ENCODE measurements at places on chromosomes 2 and 18. TPM values are rescaled to one million over a fixed set of nuclear protein-coding genes. Genes with fewer than 3 reads are reported as not detected.
A peak's percentile ranks its signal among the peaks of the same experiment; 100 is the strongest.

APCDD1 gene
- 110 TPM for total RNA-seq

REV1 gene
- total RNA-seq, result 52.9 TPM

SKA1 gene
- 0.95 TPM for total RNA-seq

ERFE gene
- not detected for total RNA-seq

ANKRD30BL gene
- total RNA-seq, result not detected

HMSD gene
- not detected for total RNA-seq

TLX2 gene
- total RNA-seq, result not detected

MAB21L4 gene
- total RNA-seq, result 97.5 TPM

SGPP2 gene
- 27.3 TPM for total RNA-seq

MPP4 gene
- total RNA-seq, result not detected

MERTK gene
- 6.7 TPM for total RNA-seq

DNA sequence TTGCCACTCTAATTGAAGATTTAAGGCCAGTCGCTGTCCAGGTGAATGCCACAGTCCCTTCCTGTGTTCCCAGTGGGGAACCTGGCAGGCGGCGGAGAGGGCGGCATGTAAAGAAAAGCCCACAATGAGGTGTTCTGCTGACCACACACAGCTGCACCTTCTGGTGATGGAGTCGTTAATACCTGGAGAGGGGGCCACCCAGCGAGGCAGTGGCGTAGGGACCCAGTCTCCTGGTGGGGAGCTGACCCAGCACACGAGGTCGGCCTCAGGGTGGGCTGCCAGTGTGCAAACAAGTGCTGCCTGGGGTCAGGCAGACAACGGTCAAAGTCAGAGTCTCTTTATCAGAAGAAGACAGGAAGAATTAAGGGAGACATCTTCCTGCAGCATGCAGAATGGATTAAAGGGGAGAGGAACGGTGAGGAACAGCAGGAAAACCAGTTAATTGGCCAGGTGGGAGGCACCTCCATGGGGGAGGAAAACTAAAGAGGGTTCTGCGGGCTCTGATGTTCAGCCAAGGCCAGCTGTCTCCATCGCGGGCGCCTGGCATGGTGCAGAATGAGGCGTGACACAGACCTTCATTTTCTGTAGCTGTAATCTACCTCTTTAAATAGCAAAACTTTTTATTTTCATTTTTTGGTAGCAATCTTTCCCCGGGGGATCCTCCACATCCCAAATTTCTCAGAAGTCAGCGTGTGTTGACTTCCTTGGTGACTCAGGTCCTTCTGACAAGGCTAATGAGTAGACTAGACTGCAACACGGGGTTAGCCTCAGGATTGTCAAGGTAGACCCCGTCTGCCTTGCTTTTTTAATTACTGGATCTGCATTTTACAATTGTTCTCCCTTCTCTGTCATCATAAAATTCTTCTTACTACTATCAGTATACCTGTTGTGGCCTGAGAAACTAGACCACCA, 78.3 kb downstream of the SMAD7 start:
- no peak for DNase-seq
- no peaks in the 10 kb centered on the region for H3K27me3 ChIP-seq
- H3K4me1 ChIP-seq, result peaks cover 12% of the 10 kb centered on the region
- H3K4me3 ChIP-seq, result no peak overlapping the region
- no peak overlapping the region for H3K27ac ChIP-seq
- H3K36me3 ChIP-seq, result no peaks in the 10 kb centered on the region

DNA sequence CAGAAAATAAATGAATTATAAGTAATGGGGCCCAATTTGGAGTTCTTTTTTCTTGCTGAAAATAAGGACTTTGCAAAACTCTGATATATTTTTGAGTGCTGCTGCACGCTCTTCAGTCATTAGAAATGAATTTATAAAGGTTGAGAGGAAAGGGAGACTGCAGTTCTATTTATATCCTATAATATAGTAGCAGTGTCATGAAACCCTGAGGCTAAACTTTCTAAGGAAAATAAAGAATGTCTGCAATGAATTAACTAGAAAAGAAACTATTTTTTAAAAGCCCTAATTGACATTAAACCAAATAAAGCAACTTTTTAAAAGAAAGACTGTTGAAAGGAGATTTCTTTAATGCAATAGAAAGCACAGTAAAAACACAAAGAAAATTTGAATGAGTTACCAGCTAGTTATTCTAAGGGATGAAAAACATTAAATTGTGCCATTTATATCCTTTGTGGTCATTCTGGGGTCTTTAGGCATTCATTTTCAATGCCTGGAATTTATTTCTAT, 1072.8 kb upstream of the TMEFF2 start:
- no peak overlapping the region for H3K27ac ChIP-seq
- no peaks in the 10 kb centered on the region for H3K27me3 ChIP-seq
- no peaks in the 10 kb centered on the region for H3K36me3 ChIP-seq
- no peaks in the 10 kb centered on the region for H3K4me1 ChIP-seq

DNA sequence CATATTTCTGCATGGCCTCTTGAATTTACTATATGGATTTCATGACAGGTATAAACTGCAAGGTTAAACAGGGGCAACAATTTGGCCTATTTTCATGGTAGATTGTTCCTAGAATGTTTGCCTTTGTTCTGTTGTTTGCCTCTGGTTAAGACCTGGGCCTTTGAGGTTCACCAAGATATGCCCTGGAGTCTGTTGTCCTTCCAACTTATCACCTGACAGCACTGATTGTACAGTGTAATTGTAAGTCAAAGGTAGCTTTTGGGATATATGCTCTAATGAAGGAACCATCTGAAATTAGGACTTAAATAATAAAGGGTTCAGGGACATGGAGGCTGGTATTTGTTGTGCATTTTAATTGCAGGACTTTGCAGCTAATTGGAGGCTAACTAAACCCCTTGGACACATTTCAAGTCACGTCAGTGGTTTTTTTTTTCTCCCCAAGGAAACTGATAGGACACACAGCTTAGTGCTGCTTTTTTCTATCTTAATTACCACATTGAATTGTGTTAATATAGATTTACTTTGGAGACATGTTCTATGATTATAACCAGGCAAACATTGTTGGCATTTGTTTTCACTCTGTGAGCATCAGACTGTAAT, 771.2 kb upstream of the LINC00305 start:
- H3K27me3 ChIP-seq, result no peaks in the 10 kb centered on the region
- H3K36me3 ChIP-seq, result no peaks in the 10 kb centered on the region
- H3K27ac ChIP-seq, result no peak overlapping the region
- H3K4me1 ChIP-seq, result no peaks in the 10 kb centered on the region

DNA sequence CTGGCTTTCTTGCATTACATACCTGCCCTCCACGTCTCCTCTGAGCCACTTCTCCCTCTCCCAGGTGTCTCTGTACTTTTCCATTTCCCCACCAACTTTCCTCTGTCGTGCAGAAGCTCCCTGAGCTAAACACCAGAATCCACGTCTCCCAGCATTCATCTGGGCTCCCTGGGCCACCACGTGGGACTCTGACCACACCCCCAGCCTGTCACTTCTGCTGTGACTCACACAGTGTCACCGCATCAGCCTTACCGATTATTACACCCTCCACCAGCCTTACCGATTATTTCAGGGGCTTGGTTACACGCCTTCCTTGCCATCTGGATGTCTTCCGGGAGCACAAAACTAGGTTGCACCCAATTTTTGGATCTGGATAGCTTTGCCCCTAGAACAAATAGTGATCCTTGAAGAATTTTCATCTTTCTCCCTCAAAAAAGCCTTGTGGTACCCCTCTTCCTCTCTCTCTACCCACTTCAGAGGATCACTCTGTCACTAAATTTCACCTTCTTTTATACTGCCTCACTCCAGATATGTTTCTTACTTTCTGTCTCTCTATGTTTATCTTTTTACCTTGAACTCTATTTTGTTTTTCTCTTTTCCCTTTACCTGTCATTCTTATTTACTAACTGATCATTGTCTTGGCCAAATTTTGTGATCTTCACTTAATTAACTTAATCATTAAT, 136.9 kb upstream of the CAB39 start:
- no peaks in the 10 kb centered on the region for H3K4me1 ChIP-seq
- no peak overlapping the region for H3K27ac ChIP-seq
- peaks cover 6% of the 10 kb centered on the region for H3K27me3 ChIP-seq
- H3K36me3 ChIP-seq, result no peaks in the 10 kb centered on the region

DNA sequence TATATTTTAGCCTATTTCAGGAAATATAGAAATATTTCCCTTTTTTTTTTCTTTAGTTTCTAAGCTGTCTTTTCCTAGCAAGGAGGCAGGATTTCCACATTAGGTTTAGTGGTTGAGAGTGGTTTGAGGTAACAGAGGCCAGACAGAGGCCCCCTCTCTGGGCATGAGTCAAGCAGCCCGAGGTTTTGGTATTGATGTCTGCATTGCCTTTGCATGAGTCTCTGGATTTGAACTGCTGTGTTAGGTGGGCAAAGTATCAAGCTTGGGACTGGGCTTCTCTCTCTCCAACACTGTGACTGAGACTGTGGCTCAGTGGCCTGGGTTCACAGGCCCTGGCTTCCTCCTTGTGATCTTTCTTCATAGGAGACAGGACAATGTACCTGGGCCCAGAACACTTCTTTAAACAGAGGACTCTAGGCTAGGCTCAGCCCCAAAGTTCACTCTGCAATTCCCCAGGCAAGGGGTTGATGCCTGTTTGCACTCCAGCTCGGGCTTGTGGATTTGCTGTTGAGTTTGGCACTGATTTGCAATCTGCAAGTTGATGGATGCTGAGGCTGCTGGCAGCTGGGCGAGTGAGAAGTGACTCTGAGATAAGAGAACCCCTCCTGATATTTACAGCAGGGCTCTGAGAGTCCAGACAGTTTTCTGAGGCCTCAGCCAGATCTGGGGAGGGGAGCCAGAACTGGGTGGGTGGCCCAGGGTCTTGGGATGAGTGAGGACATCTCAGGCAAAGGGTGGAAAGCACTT, 271.2 kb downstream of the EN1 start:
- no peak for DNase-seq
- H3K4me3 ChIP-seq, result no peak overlapping the region
- H3K4me1 ChIP-seq, result no peaks in the 10 kb centered on the region

DNA sequence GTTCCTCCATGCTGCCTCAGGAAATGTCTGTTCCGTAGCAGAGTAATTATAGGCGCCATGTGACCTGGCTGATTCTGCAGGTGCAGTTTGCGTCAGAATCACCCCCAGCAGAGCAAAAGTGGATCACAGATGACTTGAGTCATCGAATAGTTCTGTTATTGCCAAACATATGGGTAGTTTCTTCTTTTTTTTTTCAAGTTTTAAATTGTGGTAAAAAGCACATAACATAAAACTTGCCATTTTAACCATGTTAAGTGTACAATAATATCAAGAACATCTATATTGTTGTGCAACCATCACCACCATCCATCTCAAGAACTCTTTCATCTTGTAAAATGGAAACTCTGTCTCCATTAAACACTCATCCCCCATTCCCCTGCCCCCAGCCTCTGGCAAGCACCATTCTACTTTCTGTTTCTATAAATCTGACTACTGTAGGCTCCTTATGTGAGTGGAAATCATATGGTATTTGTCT, 177.7 kb upstream of the TWIST2 start:
- H3K4me1 ChIP-seq, result peaks cover 7% of the 10 kb centered on the region
- no peak overlapping the region for H3K27ac ChIP-seq
- H3K27me3 ChIP-seq, result no peaks in the 10 kb centered on the region
- no peak overlapping the region for H3K4me3 ChIP-seq
- no peak for DNase-seq

DNA sequence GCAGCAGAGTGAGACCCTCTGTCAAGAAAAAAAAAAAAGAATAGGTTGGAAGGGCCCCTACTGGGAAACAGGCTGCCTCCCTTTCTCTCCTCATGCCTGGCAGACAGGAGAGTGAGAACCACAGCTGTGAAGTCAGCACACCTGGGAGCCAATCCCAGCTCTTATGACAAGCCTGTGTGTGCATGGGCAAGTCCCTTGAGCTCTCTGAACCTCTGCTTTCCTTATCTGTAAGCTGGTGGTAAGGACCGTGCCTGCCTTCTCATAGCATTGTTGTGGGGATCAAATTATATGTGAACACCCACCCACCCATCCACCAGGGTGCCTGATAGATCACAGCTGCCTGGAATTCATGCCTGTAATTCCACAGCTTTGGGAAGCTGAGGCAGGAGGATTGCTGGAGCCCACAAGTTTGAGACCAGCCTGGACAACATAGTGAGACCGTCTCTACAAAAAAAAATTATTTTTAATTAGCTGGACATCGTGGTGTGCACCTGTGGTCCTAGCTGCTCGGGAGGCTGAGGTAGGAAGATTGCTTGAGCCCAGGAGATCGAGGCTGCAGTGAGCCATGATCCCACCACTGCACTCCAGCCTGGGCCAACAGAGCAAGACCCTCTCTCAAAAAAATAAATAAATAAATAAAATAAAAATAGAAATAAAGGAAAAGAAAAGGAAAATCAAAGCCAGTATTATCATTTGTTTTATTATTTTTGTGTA, 66.9 kb upstream of the MCFD2 start:
- peaks cover 57% of the 10 kb centered on the region for H3K4me1 ChIP-seq
- peak overlapping the region; percentile 87 for H3K27ac ChIP-seq
- no peaks in the 10 kb centered on the region for H3K27me3 ChIP-seq
- no peak overlapping the region for H3K4me3 ChIP-seq

GRCh38 chr2:234768608-234769196, 183.1 kb upstream of the SH3BP4 start:
- no peak overlapping the region for H3K27ac ChIP-seq
- no peak overlapping the region for H3K4me3 ChIP-seq
- H3K27me3 ChIP-seq, result no peaks in the 10 kb centered on the region
- no peaks in the 10 kb centered on the region for H3K4me1 ChIP-seq

Measured in suprapubic skin (tissue), 4 donors.